Activated naive CD4-positive, alpha-beta T cell treated with anti-CD3 and anti-CD28 coated beads for 36 hours (primary cell): ENCODE measurements at places on chromosomes 7 and 10.

DNA sequence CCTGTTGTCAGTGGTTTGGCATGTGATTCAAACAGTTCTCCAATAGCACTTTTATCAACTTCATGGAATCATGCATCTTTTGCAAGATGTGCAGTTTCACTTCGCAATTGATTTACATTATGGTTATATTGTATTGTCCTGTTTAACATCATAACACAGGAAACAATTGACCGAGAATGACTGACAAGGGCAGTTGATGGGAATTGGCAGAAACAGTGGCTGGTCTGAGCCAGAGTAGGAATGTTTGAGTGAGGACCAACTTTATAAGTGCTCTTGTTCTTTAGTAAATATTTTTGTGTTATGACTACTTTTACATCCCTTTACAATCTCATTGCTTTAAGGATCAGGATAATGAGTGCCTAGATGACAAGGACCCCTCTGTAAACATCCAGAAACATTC lies 2.2 kb downstream of the KLHL7 start:
- no peak for DNase-seq

DNA sequence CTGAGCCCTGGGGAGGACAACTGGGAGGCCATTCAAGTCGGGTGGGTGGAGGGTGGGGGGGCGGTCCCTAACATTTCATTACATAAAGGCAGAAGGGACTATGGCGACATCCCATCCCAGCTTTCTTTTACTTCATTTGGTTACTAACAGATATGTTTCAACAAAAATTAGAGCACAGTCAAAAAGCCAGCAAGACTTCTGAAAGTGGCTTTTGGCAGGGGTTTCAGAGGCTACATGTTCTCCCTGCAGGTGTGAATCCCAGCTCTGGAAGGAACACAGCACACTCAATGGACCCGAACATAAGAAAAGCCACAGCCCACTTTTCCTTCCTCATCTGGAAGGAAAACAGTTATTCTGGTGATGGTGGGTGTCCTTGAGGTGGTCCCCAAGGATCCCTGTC lies 7.1 kb downstream of the FAM171A1 start:
- DNase-seq: no peak

DNA sequence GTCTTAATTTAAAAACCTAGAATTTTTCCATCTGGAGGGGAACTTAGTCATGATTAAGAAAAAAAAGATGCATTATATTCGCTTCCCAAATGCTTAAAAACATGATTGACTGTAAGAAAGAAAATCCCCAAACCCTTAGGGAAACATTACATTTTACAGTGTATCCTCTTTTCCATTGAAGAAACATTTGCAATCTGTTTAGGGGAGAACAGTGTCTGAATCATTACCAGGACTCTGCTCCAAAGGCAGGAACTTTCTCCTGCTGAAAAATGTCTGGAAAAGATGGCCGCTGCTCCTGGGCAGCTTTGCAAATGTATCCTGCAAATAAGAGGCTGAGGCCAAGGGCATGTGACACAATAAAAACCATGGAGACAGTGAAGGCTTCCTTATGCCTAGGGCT lies 173.7 kb downstream of the BUB3 start:
- no peak for DNase-seq

- no peak for DNase-seq
These were observed 248.0 kb downstream of the PRPF18 start for GRCh38 chr10:13834581-13835286.

DNA sequence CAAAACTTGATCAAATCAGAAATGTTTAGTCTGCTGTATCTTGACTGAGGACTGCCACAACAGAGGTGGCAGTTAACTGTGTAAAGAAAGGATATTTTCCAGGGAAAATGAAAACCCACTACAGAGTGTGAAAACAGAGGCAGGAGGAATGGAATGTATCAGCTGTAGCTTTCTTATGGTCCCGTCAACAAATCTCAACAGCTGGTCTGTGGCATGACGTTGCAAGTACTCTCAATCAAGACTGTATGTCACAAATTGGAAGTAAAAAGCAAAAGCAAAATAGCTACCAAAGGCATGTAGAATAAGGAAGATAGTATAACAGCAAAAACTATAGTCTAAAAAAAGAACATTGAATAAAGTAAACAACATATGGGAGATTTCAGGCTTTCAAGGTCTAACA lies 123.5 kb downstream of the KMT2C start:
- DNase-seq: no peak

DNA sequence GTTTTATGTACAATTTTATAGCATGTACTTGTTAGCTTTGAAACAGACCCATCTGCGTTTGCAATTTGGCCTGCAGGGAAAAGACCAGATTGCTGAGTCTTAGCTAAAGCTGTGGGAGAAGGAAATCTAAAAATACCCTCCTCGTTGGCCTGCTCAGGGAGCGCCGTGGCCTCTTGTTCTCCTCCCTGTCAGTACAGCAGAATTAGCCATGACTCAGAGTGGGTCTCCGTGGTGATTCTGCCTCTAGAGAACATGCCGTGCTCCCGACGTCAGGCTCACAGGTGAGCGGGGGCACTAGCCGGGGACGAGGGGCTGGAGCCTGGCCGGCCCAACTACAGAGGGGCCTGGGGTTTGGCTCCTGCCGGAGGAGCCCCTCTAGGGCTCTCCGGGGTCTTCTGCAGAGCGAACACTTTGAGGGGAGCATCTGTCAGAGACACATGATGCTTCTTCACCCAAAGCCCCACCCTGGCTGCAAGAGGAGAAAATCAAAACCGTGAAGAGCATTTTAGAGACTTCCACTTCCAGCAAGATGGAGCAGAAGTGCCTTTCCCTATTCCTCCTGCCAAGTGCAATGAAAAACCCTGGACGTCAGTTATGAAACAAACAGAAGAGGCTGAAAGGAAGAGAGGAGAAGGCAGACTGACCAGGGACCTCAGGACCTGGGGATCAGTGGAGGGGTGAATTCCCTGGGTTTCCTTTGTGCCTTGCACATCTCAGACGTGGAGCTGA lies 98.9 kb downstream of the LHPP start:
- DNase-seq: no peak

DNA sequence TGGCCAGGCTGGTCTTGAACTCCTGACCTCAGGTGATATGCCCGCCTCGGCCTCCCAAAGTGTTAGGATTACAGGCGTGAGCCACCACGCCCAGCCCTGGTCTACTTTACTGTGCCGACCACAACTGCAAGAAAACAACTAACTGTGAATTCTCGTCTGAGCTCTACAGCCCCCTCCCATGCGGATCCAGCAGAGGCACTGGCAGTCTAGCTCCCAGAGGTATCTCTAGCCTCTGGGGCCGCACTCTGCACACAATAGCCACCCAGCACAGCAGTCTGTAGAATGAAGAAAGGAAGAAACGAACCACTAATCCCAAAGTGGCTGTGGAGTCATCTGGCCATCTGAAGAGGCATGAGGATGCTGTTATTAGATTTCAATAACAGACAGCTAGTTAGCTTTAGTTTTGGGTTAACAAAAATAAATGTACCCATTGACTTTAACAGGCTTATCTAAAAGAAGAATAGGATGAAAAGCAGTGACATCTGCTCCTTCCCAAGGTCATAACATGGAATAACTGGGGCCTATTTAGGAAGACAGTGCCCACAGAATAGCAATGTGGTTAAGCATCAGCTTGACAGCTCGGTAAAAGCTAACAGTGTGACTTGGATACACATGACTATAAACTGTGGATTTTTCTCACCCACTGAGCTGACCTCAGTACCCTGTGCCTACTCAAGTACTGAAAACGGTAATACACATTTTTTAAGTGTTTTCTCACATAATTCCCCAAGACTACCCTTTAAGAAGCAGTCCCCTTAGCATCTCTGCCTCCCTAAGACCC lies 131.9 kb downstream of the TNS3 start:
- no peak for DNase-seq

DNA sequence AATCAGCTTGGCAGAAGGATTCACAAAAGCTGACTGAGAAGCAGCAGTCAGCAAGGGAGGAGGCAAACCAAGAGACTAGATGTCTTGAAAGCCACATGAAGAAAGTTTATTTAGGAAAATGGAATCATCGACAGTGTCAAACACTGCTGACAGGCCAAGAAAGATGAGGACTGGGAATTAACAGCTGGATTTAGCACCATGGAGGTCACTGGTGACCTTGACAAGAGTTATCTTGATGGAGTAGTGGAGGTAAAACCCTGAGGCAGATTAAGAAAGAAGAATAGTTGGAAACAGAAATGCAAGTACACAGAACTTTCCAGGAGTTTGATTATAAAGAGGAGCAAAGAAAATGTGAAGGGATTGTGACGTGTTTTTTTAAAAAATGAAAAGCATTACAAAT lies 51.5 kb downstream of the LMBR1 start:
- DNase-seq: no peak

DNA sequence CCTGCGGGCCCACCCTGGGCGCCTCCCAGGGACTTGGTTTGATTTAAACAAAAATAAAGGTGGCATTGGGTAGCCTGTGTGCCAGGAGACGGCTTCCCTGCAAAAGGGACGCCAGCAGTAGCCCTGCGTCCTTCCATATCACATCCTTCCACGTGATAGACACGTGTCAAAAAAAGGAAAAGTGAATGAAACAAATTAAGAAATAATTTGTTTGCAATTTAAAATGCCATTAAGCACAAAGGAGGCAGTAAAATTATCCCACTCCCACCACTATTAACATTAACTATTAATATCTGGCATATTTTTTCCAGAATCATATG lies 7.6 kb downstream of the TACR2 start:
- DNase-seq: no peak

- DNase-seq: no peak
These were observed 205.8 kb upstream of the DKK1 start for GRCh38 chr10:52108236-52108635.

DNA sequence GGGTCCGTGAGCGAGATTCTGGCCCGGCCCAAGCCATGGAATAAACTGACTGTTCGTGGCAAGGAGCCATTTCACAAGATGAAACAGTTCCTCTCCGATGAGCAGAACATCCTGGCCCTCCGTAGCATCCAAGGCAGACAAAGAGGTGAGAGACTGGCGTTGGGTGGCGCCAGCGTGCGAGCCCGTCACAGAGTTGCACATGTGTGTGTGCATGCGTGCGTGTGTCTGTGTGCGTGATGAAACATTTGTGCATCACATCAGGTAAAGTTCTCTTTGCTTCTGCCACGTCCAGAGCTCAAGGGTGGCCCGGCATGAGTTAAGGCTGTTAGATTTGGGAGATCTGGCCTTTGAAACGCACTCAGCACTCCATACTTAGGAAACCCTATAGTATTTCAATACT lies 89.5 kb upstream of the SH2B2 start:
- DNase-seq: no peak

DNA sequence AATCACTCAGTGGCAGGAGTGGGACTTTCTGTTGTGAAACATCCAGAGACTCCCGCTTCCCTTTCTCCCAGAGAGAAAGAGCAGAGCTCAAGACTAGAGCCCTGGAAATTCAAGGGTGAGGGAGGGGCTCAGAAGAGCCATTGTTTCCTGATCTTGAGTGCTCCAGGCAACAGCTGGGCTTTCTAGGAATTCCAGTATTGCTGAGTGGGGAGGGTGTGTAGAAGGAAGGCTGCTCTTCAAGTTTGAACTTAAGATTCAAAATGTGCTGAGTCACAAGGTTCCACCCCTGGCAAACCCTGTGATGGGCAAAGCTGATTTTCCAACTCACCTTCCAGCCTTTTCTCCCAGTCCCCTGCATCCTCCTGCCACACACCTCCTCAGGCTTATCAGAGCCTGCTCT lies 42.3 kb upstream of the MSRB2 start:
- DNase-seq: no peak

DNA sequence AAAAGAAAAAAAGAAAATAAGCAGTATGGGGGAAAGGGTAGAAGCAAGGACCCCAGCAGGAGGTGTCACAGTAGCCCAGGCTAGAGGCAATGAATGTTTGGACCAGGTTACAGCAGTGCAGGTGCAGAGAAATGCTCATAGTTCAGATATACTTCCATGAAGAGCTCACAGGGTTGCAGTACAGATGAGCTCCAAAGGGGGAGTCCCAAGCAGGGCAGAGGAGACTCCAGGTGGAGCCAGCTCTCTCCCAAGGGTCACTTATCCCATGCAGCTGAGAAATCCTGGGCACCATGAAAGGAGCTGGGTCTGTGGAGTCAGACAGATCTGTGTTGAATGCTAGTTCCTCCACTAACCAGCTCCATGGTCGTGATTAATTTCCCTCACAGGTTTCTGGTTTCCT lies 174.9 kb downstream of the C7orf25 start:
- no peak for DNase-seq

DNA sequence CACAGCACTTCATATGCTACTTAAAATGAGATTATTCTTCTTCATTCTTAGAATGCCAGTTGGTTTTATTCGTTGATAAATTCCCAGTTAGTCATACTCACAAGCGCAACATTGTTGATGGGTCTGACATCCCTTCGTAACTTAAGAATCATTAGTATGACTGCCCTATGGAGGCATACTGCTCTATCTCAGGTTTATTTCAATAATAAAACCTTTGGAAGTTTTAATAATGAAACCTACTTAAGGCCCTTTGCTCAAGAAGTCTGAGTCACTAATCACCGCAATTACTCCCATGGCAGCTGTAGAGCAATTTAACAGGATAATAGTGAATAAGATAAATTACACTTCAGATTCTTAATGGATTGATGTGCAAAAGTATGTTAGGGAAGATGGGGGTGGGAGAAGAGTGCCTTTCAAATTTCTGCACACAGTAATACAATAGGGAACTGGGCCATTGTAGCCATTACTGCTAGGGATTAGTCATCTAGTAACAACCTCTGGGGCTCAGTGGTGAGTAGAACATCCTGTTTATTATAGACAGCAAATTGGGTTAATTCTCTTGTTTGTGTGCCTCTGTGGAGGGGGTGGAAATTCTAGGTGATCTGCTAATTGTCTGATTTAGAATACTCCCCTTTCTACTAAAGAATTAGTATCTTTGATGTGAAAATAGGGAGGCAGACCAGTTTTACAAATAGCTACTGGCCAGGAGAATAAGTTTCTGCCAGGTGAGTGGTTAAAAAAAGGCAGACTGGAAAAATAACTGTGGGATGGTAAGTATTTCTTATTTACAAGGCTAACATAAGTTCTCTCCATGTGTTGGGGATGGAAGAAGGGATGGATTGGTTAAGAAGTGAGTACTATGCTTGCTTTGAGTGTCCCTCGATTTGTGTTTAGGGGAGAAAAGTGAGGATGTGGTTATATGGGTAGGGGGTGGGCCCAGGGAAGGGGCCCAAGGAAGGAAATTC lies 74.5 kb upstream of the VKORC1L1 start:
- no peak for DNase-seq

DNA sequence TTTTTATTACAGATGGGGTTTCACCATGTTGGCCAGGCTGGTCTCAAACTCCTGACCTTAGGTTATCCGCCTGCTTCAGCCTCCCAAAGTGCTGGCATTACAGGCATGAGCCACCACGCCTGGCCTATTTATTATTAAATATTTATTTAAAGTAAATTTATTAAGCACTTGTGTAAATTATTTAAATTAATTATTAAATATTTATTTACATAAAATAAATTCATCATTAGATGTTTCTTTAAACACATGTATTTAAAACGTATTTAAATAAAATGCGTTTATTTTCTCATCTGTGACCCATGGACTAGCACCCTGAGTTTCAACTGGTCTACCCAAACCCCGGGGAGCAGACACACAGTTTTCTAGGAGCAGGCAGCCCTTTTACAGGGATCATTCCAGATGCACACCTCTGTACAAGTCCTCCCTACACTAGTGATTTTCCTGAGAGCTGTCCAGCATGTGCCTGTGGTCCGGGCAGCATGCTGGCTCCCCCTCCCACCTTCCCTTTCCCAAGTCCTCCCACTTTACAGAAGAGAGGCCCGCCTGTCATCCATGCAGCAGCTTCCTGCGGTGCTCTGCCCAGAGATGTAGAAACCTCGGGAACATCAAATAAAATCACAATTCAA lies 89.2 kb upstream of the ATP6V0A4 start:
- no peak for DNase-seq

GRCh38 chr10:97407211-97407951 lies 6.2 kb upstream of the RRP12 start:
- peak; percentile 75 for DNase-seq
